Cerebellar nuclear complex (tissue), 1 donor: ENCODE measurements at places on chromosomes 7 and 10.

DNA sequence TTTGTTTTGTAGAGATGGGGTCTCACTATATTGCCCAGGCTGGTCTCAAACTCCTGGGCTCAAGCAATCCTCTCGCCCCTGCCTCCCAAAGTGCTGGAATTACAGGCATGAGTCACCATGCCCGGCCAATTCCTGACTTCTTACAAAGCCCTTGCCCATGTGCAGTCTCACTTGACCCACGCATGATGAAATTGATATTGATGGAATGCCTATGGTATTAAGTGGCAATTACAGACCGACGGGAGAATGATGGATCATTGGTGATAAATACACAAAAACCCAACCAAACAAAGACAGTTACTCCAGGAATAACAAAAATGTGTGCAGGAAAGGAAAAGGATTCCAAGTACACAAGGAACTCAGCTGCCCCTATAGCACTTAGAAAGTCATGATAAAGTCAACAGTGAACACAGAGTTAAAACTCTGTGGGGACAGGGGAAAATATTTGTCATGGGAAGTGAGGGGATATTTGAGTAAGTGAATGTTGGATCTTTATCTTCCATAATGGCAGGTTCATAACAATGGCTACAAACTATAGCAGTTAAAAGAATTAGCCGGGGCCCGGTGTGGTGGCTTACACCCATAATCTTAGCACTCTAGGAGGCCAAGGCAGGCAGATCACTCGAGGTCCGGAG lies 21.6 kb downstream of the HIP1 start:
- DNase-seq = no peak

DNA sequence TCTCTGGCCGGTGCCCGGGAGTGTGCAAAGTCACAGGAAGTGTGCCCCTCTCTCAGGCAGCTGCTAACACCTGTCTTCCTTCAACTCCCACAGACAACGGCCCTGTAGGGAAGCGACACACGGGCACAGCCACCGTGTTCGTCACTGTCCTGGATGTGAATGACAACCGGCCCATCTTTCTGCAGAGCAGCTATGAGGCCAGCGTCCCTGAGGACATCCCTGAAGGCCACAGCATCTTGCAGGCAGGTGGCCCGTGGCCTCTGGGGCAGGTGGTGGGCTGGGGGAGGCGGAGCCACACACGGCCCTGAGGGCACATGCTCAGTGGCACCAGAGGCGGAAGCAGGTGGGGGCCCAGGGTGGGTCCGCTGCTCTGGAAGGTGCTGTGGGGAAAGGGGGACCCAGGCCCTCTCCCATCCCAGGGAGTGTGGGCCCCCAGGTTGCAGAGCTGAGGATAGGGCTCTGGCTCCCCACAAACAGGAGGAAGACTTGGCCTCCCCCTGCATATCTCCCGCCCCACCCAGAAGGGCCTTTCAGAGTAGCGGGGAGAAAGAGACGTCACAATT lies 6.9 kb downstream of the C10orf105 start:
- no peak for DNase-seq

- no peak for DNase-seq
Measured at GRCh38 chr10:80945264-80945880, 407.7 kb downstream of the SH2D4B start.

GRCh38 chr7:27714831-27715444 lies 25.0 kb upstream of the TAX1BP1 start:
- no peak for DNase-seq

DNA sequence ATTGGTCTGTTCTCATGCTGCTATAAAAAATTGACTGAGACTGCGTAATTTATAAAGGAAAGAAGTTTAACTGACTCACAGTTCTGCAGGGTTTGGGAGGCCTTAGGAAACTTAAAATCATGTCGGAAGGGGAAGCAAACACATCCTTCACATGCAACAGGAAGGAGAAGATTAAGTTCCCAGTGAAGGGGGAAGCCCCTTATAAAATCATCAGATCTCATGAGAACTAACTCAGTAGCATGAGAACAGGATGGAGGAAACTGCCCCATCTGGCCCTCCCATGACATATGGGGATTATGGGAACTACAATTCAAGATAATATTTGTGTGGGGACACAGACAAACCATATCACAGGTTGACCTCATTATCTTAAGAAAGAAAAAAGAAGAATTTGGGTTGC lies 134.5 kb downstream of the PPP1R3A start:
- no peak for DNase-seq

DNA sequence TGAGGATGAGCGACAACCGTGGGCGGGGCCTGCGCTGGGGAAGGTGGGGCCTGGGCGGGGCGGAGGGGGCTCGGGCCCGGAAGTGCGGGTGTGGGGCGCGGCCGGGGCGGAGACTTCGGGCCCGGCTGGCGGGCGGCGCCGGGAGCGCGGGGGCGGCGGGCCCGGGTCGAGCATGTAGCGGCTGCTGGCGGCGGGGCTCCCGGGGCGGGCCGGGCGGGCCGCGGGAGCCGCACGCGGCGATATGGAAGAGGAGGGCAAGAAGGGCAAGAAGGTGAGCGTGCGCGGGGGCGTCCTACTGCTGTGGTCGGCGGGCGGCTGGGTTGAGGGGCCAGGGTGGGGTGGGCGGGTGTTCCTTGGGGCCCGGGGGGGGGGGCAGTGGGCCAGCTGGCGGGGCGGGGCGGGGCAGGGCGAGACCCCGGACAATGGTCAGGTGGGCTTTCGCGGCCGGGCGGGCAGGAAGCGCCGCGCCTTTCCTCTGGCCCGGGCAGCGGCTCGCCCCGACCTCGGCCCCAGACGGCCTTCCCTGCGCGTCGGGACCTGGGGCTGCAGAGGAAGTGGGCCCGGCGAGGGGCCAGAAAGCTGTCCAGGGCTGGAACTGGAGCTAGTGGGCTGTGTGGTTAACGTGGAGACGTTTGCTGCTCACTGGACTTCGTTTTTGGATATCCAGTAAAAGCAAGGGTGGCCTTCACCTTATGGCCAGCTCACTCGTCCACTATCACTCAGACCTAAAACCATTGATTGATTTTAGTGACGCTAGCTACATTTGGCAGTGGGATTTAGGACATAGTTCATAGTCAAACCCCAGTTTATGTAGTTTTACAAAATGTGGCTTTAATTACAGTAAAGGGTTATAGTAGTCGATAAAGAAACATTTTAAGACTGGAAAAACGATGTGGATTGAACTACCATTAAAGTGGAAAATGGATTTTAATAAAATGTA lies at the start of gene CCM2:
Gene CCM2 (plus strand): TSS at position 109 of the 940 bp plus-strand sequence. CDS start 133 bp downstream, at position 242.
- no peak for DNase-seq

DNA sequence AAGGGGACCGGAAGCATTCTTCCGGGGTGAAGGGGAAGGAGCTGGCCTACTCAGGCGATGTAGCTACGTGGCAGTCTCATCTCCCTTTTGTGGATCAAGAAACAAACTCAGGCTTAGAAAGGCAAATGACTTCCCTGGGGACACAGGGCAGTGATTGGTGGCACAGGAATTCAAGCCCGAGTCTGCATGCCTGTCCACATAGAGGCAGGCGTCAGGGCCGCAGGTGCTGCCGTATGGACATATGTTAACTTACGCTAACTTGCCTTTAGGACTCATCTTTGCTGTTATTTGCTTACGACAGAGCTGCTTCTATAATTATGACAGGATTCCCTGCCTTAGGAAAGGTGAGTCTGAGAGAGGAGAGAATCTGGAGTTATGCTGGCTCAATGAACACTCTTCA lies 42.3 kb upstream of the KLF6 start:
- no peak for DNase-seq
